Midbrain (tissue), 1 donor: ENCODE measurements at places on chromosomes 3 and 15.

GRCh38 chr15:95485367-95485766 is 845.1 kb upstream of the NR2F2 start:
- DNase-seq = no peak

DNA sequence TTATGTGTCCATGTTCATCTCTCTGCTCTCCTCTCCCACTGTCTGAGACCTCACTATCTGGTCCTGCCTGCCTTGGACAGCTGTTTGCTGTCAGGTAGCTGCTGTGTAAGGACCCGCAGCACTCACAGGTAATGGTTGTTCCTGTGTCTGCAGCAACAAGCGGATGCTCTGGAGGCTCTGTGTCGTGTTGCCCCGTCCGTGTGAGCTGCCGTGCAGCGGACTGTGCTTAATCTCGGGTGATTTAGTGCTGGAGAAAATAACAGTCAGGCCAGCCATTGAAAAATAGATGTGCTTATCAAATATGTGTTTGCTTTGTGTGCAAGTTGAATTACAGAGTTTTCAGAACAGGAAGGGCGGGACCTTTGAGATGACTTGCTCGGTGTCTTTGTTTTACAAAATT is 121.4 kb downstream of the GABRG3 start:
- no peak for DNase-seq

- DNase-seq = no peak
These were observed 5.3 kb downstream of the PLSCR2 start for GRCh38 chr3:146464005-146464595.

- no peak for DNase-seq
These were observed 2.5 kb upstream of the RAB7A start for GRCh38 chr3:128723477-128723876.

DNA sequence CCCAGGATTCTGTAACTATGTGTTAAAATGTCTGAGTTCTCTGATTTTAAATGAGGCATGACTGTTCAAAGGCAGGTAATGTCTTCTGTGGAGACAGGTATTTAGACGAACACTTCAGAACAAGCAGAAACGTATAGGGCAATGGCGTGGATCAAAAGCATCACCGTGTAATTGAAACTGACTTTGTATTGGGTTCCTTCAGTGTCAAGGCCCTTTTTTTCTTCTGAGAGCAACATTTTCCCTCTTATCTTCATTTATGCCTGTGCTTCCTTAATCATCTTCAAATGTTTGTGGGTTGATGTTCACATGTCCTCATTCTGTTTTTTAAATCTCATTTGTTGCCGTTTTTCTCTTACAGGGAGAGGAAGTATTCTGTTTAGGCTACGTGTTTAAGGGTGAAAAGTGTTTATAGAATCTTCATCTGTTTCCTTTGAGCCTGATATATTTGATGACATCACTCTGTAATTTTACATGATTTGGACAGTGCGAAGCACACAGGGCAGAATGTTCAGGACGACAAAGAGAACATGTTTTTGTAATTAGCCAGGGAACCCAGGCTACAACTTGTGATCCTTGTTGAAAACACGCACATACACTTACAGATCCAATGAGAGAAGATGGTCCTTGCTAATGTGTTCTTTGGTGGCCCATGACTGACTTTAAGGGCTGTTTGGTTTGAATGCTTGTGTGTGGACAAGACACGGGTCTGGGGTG is 196.0 kb downstream of the LRTM1 start:
- DNase-seq = no peak
